KG1 (cell line): ENCODE measurements at places on chromosomes 6 and 20.

- no peak for DNase-seq
Observed at GRCh38 chr6:43355862-43356590, 13.4 kb downstream of the ZNF318 start.

GRCh38 chr20:7924692-7925091 lies 15.6 kb downstream of the HAO1 start:
- no peak for DNase-seq

GRCh38 chr6:155440398-155441111 lies 15.1 kb downstream of the NOX3 start:
- no peak for DNase-seq

GRCh38 chr6:21500314-21501020 lies 93.1 kb upstream of the SOX4 start:
- DNase-seq, result no peak

DNA sequence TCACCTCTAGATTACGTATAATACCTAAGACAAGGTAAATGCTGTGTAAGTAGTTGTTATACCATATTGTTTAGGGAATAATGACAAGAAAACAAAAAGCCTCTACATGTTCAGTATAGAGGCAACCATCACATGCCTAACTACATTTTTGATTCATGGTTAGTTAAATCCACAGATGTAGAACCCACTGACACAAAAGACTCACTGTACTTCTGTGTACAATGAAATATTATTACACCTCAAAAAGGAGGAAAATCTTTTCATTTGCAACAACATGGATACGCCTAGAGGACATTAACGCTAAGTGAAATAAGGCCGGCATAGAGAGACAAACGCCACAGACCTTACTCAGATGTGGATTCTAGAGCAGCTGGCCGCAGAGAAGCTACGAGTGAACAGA lies 50.5 kb downstream of the NINL start:
- DNase-seq, result no peak

DNA sequence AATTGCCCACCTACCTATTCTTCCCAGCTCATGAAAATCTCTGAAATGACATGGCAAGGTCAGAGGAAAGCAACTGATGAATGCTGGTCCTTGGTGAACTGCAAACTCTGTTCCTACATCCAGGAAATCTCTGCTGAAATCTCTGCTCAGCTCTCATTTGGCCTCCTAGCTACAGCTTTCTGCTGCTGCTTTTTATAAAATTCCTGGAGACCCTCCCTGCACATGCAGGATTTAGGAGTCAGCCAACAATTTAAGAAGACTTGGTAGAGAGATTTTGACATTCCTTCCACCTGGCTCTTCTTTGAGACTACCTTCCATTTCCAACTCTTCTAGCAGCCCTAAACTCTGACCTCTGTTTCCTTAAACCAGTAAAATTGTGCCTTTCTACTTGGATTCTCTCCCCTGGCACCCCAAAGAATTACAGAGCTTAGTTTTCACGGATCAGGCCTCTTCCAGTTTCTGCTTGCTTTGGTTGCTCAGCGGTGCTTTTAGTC lies 55.5 kb downstream of the PDE7B start:
- no peak for DNase-seq

GRCh38 chr20:44039741-44040140 lies 125.1 kb downstream of the TOX2 start:
- no peak for DNase-seq

GRCh38 chr6:120938876-120939472 lies 395.3 kb downstream of the TBC1D32 start:
- peak; percentile 52 for DNase-seq

GRCh38 chr6:139711804-139712585 lies 337.5 kb upstream of the CITED2 start:
- no peak for DNase-seq

GRCh38 chr6:27250277-27251111 lies 3.0 kb downstream of the PRSS16 start:
- no peak for DNase-seq

GRCh38 chr6:96721227-96721626 lies 116.0 kb downstream of the GPR63 start:
- DNase-seq, result no peak

- no peak for DNase-seq
Observed at GRCh38 chr6:1763404-1763803, 153.7 kb downstream of the FOXC1 start.

DNA sequence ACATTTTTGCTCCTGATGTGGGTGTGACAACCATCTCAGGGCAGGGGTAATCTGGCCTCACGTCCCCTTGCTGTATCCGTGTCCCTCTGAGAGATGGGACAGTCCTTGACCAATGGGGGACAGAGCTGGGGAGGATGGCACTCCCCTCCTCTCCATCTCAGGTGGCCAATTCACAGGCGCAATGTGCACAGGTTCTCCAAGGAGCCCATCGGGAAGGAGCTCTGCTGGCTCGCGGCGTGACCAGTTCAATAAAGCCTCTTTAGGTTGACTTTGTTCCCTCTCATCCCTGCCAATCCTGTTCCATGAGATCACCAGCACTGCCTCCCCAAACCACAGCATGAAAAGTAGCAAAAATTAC lies 196.3 kb upstream of the SLC24A3 start:
- no peak for DNase-seq

GRCh38 chr20:53050338-53050737 lies 78.2 kb downstream of the TSHZ2 start:
- no peak for DNase-seq

- peak; percentile 38 for DNase-seq
Observed at GRCh38 chr6:47413752-47414422, 63.7 kb upstream of the CD2AP start.

- DNase-seq, result no peak
Observed at GRCh38 chr6:39791850-39792539, at the start of gene DAAM2. Gene DAAM2, plus strand, starts transcription at chr6:39792376. Its CDS starts 63,927 bp downstream, at chr6:39856303.

- DNase-seq, result no peak
Observed at GRCh38 chr6:34515473-34516387, 40.4 kb downstream of the SPDEF start.

DNA sequence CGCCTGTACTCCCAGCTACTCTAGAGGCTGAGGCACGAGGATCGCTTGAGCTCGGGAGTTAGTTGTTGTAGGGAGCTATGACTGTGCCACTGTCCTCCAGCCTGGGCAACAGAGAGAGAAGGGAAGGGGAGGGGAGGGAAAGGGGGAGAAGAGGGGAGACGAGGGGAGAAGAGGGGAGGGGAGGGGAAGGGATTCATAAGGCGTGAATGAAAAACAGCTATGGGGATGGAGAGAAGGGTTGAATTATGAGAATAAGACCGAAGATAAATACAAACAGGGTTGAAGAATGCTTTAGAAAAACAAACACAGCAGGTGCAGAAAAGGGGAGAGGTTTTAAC lies 106.0 kb downstream of the TRIM27 start:
- no peak for DNase-seq

- DNase-seq, result no peak
Observed at GRCh38 chr6:44225579-44226325, 2.4 kb downstream of the SLC29A1 start.

DNA sequence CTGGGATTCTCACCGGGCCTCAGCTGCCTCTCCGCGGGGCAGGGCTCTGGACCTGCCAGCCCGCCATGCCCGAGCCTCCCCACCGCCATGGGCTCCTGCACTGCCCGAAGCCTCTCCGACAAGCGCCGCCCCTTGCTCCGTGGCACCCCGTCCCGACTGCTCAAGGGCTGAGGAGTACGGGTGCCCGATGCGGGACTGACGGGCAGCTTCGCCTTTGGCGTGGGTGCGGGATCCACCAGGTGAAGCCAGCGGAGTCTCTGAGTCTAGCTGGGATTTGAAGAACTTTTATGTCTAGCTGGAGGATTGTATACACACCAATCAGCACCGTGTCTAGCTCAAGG lies 5.3 kb upstream of the RANBP9 start:
- no peak for DNase-seq

DNA sequence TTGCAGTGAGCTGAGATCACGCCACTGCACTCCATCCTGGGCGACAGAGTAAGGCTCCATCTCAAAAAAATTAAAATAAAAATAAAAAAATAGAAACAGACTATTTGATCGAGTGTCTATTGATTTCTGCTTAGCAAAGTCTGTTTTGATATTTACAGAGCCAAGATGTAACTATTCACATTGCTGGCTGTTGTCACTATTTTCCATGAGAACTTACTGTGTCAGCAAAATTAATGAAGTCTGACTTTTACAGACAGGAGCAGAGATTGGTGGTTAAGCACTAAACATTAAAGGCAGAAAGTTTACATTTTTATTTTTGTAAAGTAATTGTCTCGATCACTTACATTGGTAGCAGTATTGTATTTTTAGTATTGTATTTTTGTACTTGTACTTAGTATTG lies 85.0 kb upstream of the CCDC28A start:
- no peak for DNase-seq

GRCh38 chr20:63116412-63117106 lies 99.4 kb downstream of the YTHDF1 start:
- DNase-seq, result no peak

- no peak for DNase-seq
Observed at GRCh38 chr20:14643556-14643955, 306.1 kb upstream of the FLRT3 start.

DNA sequence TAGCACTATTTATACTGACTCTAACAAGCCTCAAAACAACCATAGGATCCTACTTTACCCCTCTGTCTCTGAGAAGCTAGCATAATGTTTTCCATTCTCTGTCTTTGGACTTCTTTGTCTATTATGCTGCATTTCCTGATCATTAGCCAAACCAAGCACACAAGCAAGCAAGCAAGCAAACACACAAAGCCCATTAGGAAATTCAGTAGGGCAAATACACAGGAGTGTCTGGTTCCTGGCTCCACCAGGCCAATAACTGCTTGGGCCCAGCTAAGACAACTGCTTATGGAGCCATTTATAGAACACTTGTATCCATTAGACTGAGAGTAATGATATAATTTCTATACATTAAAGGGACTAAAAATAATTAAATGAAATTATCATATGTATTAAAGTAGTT lies 952.9 kb upstream of the EPHA7 start:
- DNase-seq, result no peak

DNA sequence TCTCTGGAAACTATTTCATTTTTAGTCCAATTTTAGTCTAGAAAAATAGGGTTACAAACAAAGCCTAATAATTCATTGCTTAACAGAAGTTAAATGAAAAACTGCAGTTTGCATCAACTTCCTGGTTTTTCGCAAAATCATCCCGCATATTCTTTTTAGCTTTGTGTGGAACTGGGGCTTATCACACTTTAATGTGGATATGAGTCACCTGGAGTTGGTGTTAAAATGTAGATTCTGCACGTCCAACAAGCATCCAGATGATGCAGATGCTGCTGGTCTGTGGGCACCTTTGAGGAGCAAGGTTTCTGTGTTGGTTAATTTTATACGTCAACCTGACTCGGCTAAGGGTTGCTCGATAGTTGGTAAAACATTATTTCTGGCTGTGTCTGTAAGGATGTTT lies 126.1 kb downstream of the PLCB4 start:
- DNase-seq, result no peak

DNA sequence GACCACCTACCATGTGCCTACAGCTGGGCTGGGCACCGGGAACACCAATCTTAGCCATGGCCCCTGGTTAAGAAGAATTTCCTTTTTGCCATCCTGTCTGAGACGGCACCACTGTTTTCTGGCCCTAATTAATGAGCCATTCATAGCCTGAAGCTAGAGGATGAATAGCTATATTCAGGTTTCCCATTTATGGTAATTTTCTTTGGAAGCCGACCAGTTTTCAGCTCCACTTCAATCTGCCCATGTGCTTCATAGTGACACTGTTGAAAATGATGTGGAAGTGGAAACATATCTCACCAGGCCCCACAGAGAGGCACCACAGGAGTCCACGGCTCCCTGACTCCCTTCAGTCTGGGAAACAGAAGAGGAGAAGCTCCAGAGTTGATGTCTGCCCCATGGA lies 22.6 kb upstream of the ULBP3 start:
- no peak for DNase-seq

GRCh38 chr20:11734431-11734830 lies 183.3 kb upstream of the BTBD3 start:
- no peak for DNase-seq

GRCh38 chr6:97189767-97190166 lies 93.2 kb downstream of the MMS22L start:
- DNase-seq, result no peak

DNA sequence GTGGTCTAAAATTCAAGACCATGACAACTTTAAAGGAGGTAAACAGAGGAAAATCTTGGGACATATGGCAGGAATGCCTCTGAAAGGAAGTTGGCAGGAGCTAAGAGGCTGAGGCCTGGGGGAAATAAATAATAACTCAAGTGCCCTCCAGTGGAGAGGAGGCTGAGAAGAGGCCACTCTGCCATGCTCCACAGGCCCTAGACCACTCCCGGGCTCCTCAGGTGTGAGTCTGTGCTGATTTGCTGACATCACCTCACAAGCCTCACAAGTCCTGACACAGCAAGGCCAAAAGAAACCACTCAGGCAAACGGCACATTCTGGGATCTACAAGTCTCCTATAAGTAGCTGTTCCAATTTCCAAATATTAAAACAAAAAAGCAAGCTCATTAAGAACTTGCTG lies 91.0 kb upstream of the RIPOR2 start:
- no peak for DNase-seq

GRCh38 chr6:97449444-97449966 lies 166.5 kb upstream of the MMS22L start:
- no peak for DNase-seq

DNA sequence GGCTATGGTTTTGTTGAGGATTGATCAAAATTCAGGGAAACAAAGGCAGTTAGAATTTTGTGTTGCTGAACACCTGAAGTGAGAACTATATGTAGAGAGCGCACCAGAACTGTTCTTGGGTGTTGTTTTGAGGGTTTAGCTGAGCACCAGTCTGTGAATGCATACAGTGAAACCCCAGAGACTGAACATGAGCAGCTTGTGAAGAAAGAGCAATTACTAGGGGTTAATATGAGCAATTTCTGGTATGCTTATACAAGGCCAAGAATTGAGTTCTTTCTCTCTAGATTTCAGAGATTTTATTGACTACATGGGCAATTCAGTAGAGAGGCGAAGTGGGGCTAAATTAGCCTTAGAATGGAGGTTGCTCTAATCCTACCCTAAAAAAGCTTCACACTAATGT lies 93.9 kb downstream of the CD2AP start:
- no peak for DNase-seq

DNA sequence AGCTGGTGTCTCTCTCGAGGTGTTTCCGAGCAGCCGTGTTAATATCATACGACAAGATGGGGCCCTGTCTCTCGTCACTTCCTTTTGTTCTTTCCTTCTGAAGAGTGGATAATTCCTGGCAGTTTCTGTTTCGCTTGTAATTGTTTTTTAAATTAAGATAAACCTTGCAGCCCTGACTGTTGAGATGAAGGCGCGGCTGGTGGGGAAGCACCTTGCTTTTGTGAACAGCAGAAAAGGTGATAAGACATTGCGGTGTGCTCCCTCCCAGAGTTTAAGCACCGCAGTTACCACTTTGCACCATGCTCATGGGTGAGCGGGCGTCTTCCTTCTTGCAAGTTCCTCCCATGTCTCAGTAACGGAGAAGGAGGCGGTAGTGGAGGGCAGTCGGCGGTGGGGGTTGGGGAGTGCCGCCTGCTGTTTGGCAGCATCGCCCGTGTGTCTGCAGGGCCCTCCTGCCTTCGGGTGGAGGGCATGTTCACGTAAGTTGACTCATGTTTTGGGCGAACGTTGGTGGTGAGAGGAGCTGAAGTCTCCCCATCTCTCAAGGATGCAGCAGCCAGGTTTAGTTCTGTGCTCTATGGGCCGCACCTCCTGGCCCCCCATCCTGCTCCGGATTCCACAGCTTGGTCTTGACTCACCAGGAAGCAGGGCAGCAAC lies 345.9 kb downstream of the TAF4 start:
- DNase-seq, result no peak
